Gastroesophageal sphincter (tissue), 4 donors: ENCODE measurements at places on chromosomes 6 and 20. TPM values are rescaled to one million over a fixed set of nuclear protein-coding genes. Genes with fewer than 3 reads are reported as not detected.

DNA sequence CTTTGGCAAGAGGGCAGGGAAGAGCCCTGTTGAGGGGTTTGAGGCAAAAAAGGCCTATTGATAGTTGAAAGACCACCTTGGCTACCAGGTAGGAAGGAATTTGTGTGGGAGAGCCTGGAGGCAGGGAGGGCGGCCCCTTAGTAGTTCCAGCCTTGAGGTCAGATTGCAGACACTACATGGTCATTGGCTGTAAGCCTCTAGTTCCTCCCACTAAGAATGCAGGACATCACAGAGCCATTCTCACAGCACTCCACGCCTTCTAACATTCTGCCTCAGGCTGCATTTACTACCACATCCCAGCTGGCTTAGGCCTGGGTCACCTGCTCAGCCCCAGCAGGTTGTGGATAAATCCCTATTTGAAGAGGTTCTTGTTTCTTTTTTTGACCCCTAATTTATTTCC lies 91.0 kb upstream of the SNX9 start:
- ATAC-seq = no peak

The HCRTR2 gene
- 0.42 TPM for total RNA-seq

The FAM50B gene
- total RNA-seq = 15.1 TPM

- no peak for ATAC-seq
Measured at GRCh38 chr6:21109391-21110178, 484.0 kb upstream of the SOX4 start.

- no peak for ATAC-seq
Measured at GRCh38 chr6:29647927-29648642, 8.8 kb upstream of the MOG start.

The HLA-DQB1 gene
- total RNA-seq = 1.0 TPM

DNA sequence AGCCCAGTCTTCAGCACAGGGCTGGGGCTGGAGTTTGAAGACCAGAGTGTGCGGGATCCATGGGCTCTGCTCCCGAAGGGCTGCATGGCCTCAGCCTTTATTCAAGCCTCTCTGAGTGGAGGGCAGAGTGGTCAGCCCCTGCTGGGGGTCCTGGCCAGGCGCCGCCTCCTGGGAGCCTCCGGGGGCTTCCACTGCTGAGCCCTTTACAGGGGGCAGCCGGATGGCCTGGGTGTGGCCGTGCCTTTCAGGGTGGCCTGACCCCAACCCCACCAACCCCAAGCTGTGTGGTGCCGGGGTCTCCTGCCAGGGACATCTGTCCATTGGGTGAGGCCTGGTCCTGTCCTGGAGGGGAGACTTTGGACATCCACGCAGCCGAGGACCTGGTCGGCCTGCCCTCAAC lies 76.0 kb upstream of the SLCO4A1 start:
- ATAC-seq = no peak

DNA sequence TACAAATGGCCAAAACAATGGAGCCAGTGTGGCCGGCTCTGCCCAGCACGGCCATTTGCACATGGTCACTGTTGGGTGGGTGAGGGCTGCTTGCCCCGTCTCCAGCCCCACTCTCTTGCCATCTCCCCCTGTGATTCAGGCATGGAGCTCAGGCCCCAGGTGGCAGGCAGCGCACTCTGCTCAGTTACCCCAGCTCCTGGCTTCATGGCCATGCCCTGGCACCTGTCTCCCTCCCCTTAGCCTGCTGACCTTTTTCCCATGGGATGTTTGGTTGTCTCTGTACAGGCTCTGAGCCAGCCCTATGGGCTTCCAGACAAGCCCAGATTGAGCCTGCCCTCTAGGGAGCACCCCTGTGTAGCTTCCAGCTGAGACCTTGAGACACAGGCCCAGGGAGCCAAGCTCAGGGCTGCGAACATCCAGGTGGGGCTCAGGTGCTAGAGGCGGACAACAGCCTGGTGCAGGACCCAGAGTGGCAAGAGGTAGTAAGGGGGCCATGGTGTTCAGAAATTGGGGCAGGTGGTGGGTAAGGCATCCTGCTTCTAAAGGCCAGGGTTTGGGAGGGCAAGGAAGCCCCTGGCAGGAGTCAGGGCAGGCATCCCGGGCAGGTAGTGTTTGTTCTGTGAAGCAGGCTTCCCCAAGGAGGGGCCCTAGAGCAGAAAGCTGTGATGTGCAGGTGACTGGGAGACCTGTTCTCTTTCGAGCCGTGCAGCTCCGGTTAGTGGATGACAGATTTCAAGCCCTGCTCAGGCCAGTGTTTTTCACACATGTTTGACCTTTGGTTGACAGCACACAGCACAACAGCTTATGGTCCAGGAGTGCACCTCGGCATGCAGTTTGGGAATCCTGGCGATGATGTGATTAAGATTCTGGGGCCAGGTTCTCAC lies 17.7 kb downstream of the SYNJ2 start:
- no peak for ATAC-seq

- no peak for ATAC-seq
Measured at GRCh38 chr20:38779247-38780097, 26.0 kb upstream of the PPP1R16B start.

The TAF11 gene
- total RNA-seq = 20.9 TPM

GRCh38 chr20:59752101-59752586 lies 147.8 kb downstream of the PHACTR3 start:
- no peak for ATAC-seq

DNA sequence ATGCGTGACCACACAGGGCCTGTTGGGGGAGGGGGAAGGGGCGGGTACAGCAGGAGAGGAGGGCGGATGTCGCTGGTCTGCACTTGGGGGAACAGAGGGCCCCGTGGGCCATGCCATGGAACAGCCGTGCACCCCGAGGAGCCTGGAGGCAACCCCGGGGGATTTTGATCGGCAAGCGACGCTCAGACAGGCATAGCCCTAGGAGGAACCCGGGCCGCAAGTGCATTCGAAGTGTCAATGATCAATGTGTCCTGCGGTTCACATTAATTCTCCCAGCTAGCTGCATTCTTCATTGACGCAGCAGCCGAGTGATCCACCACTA lies 772.8 kb upstream of the DEFB115 start:
- ATAC-seq = no peak

- no peak for ATAC-seq
Measured at GRCh38 chr6:15996030-15996429, 132.9 kb upstream of the MYLIP start.

DNA sequence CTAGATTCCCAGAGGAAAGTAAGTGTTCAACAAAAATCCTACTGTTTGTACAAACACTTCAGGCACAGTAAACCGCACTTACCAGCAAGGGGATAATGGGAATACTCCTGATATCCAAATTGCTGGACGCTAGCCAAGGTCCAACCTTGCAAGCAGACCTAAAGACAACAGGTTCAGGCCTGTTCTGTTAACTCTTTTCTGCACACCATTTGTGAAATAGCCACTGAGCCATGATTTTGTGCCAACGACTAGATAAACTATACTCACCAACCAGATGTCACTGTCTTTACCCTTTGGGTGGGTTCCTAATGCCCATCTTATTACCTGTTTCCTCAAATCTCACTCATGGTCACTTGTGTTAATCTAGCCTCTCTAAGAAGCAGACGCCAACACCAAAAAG lies 43.5 kb downstream of the GOPC start:
- no peak for ATAC-seq

The SCRT2 gene
- total RNA-seq = not detected

The PTCRA gene
- not detected for total RNA-seq

DNA sequence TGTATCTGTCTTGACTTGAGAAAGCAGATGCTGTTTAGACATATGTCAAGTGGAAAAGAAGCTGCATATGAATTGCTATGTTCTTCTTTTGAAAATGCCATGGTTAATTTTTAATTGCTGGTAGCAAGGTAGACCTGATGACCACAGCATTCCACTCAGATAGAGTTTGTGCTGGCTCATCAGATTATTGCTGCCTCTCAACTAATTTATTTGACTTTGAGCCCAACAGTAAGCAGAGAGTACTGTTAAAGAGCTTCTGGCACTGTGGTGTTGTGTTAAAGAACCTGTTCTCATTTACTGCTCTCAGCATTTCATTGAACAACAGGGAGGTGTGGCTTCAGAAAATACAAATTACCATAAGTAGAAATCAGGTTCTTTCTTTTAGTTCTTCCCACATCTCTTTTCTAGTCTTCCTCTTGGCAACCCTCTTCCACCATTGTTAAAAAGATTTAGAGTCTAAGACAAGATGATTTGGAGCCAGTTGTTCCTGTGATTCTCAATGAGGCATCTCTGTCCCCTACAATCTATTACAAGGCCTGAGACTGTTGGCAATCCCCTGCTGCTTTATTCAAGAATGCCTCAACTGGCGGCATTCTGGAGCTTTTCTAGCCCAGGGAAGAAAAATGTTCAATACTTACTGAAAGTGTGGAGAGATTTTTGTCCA lies 967.6 kb upstream of the GJE1 start:
- ATAC-seq = no peak

The SPATS1 gene
- total RNA-seq = not detected

DNA sequence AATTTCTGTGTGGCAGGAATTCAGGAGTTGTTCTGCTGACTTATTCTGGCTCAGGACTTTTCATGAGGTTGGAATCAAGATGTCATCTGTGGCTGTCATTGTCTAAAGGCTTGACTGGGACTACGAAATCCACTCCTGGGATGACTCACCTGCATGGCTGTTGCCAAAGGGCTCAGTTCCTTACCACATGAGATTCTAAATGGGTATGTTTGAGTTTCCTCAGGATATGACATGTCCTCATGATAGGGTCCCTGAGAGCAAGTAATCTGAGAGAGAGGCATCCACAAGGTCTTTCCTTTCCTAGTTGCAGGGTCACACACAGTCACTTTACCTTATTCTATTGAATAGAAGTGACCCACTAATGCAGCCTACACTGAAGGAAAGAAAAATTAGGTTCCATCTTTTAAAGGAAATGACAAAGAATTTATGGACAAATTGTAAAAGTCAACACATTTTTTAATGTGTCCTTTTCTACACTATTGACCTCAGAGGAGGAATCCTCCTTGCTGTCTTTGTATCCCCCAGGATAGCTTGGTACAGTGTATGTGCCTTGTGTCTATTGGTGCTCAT lies 1025.0 kb upstream of the GJE1 start:
- ATAC-seq = no peak

The MLIP gene
- total RNA-seq = not detected

The FOXC1 gene
- 3.1 TPM for total RNA-seq

DNA sequence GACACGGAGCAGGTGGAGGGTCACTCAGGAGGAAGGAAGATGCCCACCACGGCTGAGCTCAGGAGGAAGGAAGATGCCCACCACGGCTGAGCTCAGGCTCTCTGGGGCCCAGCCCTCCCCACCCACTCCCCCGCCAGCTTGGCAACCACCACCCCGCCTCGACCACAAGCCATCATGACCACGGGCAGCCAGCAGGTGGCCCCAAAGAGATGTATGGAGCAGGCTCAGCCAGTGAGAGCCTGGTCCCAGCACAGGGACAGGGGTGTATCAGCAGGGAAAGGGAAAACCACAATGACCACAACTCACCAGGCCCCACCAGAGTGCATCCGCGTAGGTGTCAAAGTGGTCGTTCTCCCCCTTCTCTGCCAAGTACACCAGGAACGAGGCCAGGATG lies 30.4 kb downstream of the KCNQ2 start:
- no peak for ATAC-seq

GRCh38 chr6:13005994-13006393 lies 289.4 kb downstream of the PHACTR1 start:
- ATAC-seq = no peak
